Aortic smooth muscle cell (primary cell): ENCODE measurements at places on chromosomes 5 and 9. TPM values are rescaled to one million over a fixed set of nuclear protein-coding genes. Genes with fewer than 3 reads are reported as not detected.

PCDHGC3 gene
- 72.0 and 83.4 TPM in 2 replicates for total RNA-seq

CARTPT gene
- total RNA-seq, result not detected in 2 replicates

GDF9 gene
- total RNA-seq, result 0.12 and 0.13 TPM in 2 replicates

TSSK1B gene
- total RNA-seq, result under 0.01 and 0.13 TPM in 2 replicates

SAXO1 gene
- under 0.01 TPM in 2 replicates for total RNA-seq

LCN12 gene
- total RNA-seq, result 0.26 and 0.37 TPM in 2 replicates

C9orf153 gene
- 0.25 and 0.26 TPM in 2 replicates for total RNA-seq

ZDHHC11 gene
- total RNA-seq, result 5.3 and 5.9 TPM in 2 replicates

UNC5A gene
- total RNA-seq, result 0.12 and 0.40 TPM in 2 replicates

ANKRD18B gene
- total RNA-seq, result under 0.01 TPM in 1 of 2 replicates, not detected in the other

LCP2 gene
- not detected in 2 replicates for total RNA-seq

ENDOG gene
- total RNA-seq, result 18.5 and 29.1 TPM in 2 replicates

AK8 gene
- total RNA-seq, result 0.40 and 0.56 TPM in 2 replicates

LURAP1L gene
- 12.2 and 17.2 TPM in 2 replicates for total RNA-seq

PCA3 gene
- total RNA-seq, result 0.12 and 0.26 TPM in 2 replicates

ZNF883 gene
- total RNA-seq, result 0.99 and 1.7 TPM in 2 replicates

VCAN gene
- total RNA-seq, result 2,202 and 3,471 TPM in 2 replicates

EGFL7 gene
- 15.5 and 15.7 TPM in 2 replicates for total RNA-seq

PCDHGA8 gene
- 2.2 and 3.9 TPM in 2 replicates for total RNA-seq

CCDC69 gene
- total RNA-seq, result 0.93 and 1.3 TPM in 2 replicates

OGN gene
- 2.0 and 16.8 TPM in 2 replicates for total RNA-seq

SIL1 gene
- total RNA-seq, result 83.8 and 86.5 TPM in 2 replicates

OCLN gene
- 0.66 and 1.1 TPM in 2 replicates for total RNA-seq

HARS2 gene
- 24.6 and 29.1 TPM in 2 replicates for total RNA-seq

LCN15 gene
- not detected in 2 replicates for total RNA-seq

THG1L gene
- 20.7 and 24.0 TPM in 2 replicates for total RNA-seq

ABHD17B gene
- total RNA-seq, result 15.6 and 16.0 TPM in 2 replicates

HRH2 gene
- 0.93 and 1.2 TPM in 2 replicates for total RNA-seq

SLC36A3 gene
- total RNA-seq, result not detected in 2 replicates

OR2Y1 gene
- not detected in 2 replicates for total RNA-seq

CCNO gene
- 0.40 and 0.50 TPM in 2 replicates for total RNA-seq

BAAT gene
- total RNA-seq, result not detected in 2 replicates

EGR1 gene
- total RNA-seq, result 1.3 and 16.2 TPM in 2 replicates

ARSK gene
- 9.5 and 9.9 TPM in 2 replicates for total RNA-seq

CCDC152 gene
- 3.0 and 3.8 TPM in 2 replicates for total RNA-seq

MSX2 gene
- 0.50 and 1.2 TPM in 2 replicates for total RNA-seq

PLAC8L1 gene
- total RNA-seq, result 0.25 and 0.40 TPM in 2 replicates

GNA14 gene
- total RNA-seq, result 4.4 and 5.0 TPM in 2 replicates

GABRA1 gene
- under 0.01 TPM in 2 replicates for total RNA-seq

NSD1 gene
- 30.9 and 37.9 TPM in 2 replicates for total RNA-seq

FOXD4L4 gene
- under 0.01 and 0.26 TPM in 2 replicates for total RNA-seq

DMRT3 gene
- total RNA-seq, result not detected in 2 replicates

DDX4 gene
- total RNA-seq, result not detected in 2 replicates

BNC2 gene
- total RNA-seq, result 11.9 and 12.3 TPM in 2 replicates

PCDHGB7 gene
- 9.1 and 17.3 TPM in 2 replicates for total RNA-seq

GRM6 gene
- total RNA-seq, result not detected in 2 replicates

MXD3 gene
- 10.4 and 14.7 TPM in 2 replicates for total RNA-seq

DMXL1 gene
- total RNA-seq, result 47.8 TPM in 2 replicates

FBXO4 gene
- total RNA-seq, result 12.0 and 13.1 TPM in 2 replicates

CCDC192 gene
- total RNA-seq, result not detected in 2 replicates

ZMAT2 gene
- 67.6 and 72.0 TPM in 2 replicates for total RNA-seq

LRRC19 gene
- not detected in 2 replicates for total RNA-seq

IFNA4 gene
- total RNA-seq, result not detected in 2 replicates

SLIT3 gene
- 19.6 and 42.5 TPM in 2 replicates for total RNA-seq

ZNG1C gene
- 25.4 and 32.5 TPM in 2 replicates for total RNA-seq
